Mesothelial cell of epicardium (in vitro differentiated cells): ENCODE measurements at places on chromosomes 16 and 17. TPM values are rescaled to one million over a fixed set of nuclear protein-coding genes. Genes with fewer than 3 reads are reported as not detected.

GNGT2 gene
- 0.34 TPM in 1 of 3 replicates, not detected in the others for total RNA-seq

CACNG5 gene
- not detected in 3 replicates for total RNA-seq

CX3CL1 gene
- 2.3 to 3.1 TPM (median 2.5 TPM) in 3 replicates for total RNA-seq

SMIM5 gene
- 0.95 to 1.7 TPM (median 1.5 TPM) in 3 replicates for total RNA-seq

BCL6B gene
- total RNA-seq, result 0.22 to 0.34 TPM in 2 of 3 replicates, not detected in the other

RAC3 gene
- 32.6 to 34.6 TPM (median 33.6 TPM) in 3 replicates for total RNA-seq

METTL22 gene
- 57.3 to 65.8 TPM (median 63.3 TPM) in 3 replicates for total RNA-seq

TAF15 gene
- total RNA-seq, result 218 to 235 TPM (median 225 TPM) in 3 replicates

ACSF2 gene
- 107 to 113 TPM (median 112 TPM) in 3 replicates for total RNA-seq

KCNH4 gene
- 0.11 to 0.25 TPM (median 0.18 TPM) in 3 replicates for total RNA-seq

USP43 gene
- total RNA-seq, result 8.9 to 10.2 TPM (median 9.7 TPM) in 3 replicates

CNGB1 gene
- 0.07 to 0.27 TPM (median 0.14 TPM) in 3 replicates for total RNA-seq

ITGB4 gene
- 112 to 117 TPM (median 116 TPM) in 3 replicates for total RNA-seq

ATP1B2 gene
- total RNA-seq, result 9.6 to 10.5 TPM (median 10.2 TPM) in 3 replicates

EME2 gene
- total RNA-seq, result 32.3 to 41.5 TPM (median 35.2 TPM) in 3 replicates

TIGD7 gene
- total RNA-seq, result 6.9 to 8.1 TPM (median 7.6 TPM) in 3 replicates

ZNF263 gene
- total RNA-seq, result 43.5 to 45.5 TPM (median 44.9 TPM) in 3 replicates

PRCD gene
- total RNA-seq, result 8.7 to 9.9 TPM (median 9.9 TPM) in 3 replicates

PIK3R5 gene
- total RNA-seq, result 0.18 to 0.27 TPM (median 0.25 TPM) in 3 replicates

ALDH3A1 gene
- 0.55 to 1.1 TPM (median 0.69 TPM) in 3 replicates for total RNA-seq

ACSM3 gene
- 115 to 122 TPM (median 118 TPM) in 3 replicates for total RNA-seq

METRN gene
- 12.8 to 15.3 TPM (median 15.1 TPM) in 3 replicates for total RNA-seq

CHMP1A gene
- total RNA-seq, result 106 to 109 TPM (median 109 TPM) in 3 replicates

TVP23A gene
- 9.5 to 9.9 TPM (median 9.8 TPM) in 3 replicates for total RNA-seq

PSME3 gene
- total RNA-seq, result 88.7 to 92.8 TPM (median 92.0 TPM) in 3 replicates

SETD1A gene
- total RNA-seq, result 30.8 to 39.1 TPM (median 36.4 TPM) in 3 replicates

NPIPA5 gene
- 10.3 to 12.4 TPM (median 11.0 TPM) in 3 replicates for total RNA-seq

ABCA9 gene
- total RNA-seq, result 0.86 to 1.5 TPM (median 1.3 TPM) in 3 replicates

CRHR1 gene
- total RNA-seq, result 0.27 to 0.36 TPM (median 0.31 TPM) in 3 replicates

IGF2BP1 gene
- total RNA-seq, result 225 to 227 TPM (median 227 TPM) in 3 replicates

PDE6G gene
- total RNA-seq, result 0.59 to 1.4 TPM (median 1.00 TPM) in 3 replicates

CCL3 gene
- not detected in 3 replicates for total RNA-seq

KRT27 gene
- not detected in 3 replicates for total RNA-seq

STX1B gene
- 4.9 to 5.9 TPM (median 5.2 TPM) in 3 replicates for total RNA-seq

HIGD1B gene
- total RNA-seq, result 0.57 TPM in 1 of 3 replicates, not detected in the others

CDRT4 gene
- total RNA-seq, result 34.1 to 39.7 TPM (median 34.8 TPM) in 3 replicates

BICDL2 gene
- total RNA-seq, result 4.5 to 5.8 TPM (median 5.1 TPM) in 3 replicates

FSCN2 gene
- 13.0 to 17.3 TPM (median 13.3 TPM) in 3 replicates for total RNA-seq

PYDC1 gene
- total RNA-seq, result not detected in 3 replicates

CFAP52 gene
- not detected in 3 replicates for total RNA-seq

AMZ2 gene
- total RNA-seq, result 63.2 to 85.1 TPM (median 65.4 TPM) in 3 replicates

CA5A gene
- total RNA-seq, result not detected in 3 replicates

MEOX1 gene
- 1.2 to 1.8 TPM (median 1.2 TPM) in 3 replicates for total RNA-seq

FBXO39 gene
- total RNA-seq, result not detected in 3 replicates

LGALS9B gene
- total RNA-seq, result not detected in 3 replicates
